Stimulated activated naive CD4-positive, alpha-beta T cell (primary cell): ENCODE measurements at places on chromosomes 5 and 9.

GRCh38 chr5:154473581-154474283 lies 4.3 kb downstream of the HAND1 start:
- DNase-seq: no peak

GRCh38 chr9:130532426-130533080 lies 46.8 kb upstream of the FUBP3 start:
- no peak for DNase-seq

GRCh38 chr9:7340451-7340850 lies 459.1 kb downstream of the DMAC1 start:
- no peak for DNase-seq

GRCh38 chr5:72268753-72269410 lies 51.2 kb downstream of the MRPS27 start:
- peak; percentile 1 for DNase-seq

DNA sequence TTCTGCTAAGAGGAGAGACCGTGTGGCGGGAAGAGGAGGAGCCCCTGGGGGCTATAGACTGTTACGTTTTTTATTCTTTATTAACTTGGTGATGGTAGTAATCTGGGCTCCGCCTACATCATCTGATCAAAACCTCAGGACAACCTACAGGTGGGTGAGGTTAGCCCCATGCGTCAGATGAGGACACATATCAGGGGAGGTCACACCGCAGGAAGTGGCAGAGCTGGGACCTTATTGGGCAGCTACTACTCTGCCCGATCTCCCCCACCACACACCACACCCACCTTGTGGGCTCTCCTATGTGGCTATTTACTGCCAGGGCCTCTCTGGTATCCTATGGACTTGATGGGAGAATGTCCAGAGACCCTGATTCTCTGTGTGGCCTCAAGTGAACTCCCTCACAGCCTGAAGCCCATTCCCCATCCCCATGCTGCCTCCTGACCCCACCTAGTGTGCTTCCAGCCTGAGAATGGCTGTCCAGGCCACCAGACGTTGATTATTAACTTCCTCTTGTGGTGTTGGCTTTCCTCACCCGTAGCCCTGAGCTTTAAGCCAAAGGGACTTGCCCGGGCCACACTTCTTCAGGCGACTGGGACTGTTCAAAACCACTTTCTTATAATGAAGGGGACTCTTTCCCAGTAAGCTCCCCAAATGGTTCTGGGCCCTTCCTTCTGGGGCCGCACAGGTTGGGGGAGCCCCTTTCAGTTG lies 8.2 kb downstream of the UNC5A start:
- DNase-seq: no peak

DNA sequence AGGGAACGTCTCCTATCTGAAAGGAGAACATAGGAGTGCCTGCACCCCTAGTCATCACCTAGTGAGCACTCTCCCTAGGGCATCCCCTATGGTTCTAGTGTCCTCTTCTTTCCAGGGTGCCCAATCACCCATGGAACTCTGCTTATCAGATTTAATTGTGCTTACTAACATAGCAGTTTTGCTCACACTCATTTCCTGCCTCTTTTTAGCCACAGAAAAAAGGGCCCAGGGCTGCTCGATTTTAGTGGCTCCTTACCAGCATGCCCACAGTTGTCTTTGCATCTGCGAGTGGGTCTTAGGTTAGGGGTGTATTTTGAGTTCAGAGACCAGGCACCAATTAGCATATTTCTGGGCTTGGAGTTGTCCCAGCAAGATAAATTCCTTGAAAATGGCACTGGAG lies 1110.2 kb downstream of the TAF11L14 start:
- DNase-seq: no peak

DNA sequence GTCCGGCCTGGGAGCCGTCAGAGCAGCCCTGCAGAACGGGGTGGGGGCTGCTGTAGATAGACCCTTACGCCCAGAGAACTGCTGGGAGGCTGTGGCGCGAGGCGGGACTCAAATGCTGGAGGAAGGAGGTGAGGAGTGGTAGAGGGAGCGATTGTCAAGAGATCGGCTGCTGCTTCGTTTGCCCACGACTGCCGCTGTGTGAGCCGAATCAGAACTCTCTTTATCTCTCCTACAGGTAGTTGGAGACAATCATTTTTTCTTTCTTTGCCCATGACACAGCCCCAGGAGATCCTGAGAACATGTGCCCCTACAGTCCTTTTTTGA lies 456 bp downstream of the ZNF79 start:
- DNase-seq: no peak
